Activated CD4-positive, alpha-beta T cell treated with anti-CD3 and anti-CD28 coated beads for 24 hours (primary cell): ENCODE measurements at places on chromosomes 13 and 19.

DNA sequence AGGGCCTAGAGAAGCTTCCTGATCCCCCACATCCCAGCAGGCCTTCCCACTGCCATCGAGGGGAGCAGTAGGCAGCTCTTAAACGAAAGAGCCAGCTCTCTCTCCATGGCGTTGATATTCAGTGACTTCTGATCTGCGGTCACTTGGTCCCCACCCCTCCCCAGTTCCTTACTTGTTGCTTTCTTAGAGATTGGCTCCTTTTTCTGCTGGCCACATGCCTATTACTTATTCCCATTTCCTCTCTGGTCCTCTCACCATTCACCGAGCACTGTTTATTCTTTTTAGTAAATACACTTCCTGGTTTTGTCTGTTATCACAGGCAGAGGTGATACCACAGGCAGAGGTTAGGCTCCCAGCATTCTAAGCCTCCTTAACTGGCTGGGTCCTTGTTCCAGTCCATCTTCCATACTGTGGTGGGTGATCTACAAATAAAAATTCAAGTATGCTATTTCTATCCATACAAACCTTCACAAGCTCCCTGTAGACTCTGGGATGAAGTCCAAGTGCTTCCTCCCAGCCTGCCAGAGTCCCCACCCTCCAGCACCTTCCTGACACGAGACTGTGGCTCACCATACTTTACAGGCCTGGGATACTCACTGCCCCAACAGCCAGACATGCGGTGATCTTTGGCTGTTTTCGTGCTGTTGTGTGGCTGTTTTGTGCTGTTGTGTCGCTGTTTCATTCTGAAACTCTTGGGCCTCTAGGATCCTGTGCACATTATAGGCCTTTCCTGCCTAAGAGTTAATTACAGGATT, 315.9 kb downstream of the ATP8A2 start:
- DNase-seq: no peak

- no peak for DNase-seq
Measured at GRCh38 chr13:47216176-47216822, 319.4 kb upstream of the HTR2A start.

DNA sequence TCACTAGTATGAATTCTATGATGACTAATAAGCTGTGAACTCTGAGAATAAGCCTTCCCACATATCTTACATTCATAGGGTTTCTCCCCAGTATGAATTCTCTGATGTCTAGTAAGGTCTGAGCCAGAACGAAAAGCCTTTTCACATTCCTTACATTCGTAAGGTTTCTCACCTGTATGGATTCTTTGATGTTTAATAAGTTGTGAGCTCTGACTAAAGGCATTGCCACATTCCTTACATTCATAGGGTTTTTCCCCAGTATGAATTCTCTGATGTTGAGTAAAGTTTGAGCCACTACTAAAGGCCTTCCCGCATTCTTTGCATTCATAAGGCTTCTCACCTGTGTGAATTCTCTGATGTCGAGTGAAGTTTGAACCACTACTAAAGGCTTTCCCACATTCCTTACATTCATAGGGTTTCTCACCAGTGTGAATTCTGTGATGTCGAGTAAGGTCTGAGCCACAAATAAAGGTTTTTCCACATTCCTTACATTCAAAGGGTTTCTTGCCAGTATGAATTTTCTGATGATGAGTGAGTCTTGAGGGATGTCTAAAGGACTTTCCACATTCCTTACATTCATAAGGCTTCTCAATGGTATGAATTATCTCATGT, 30.7 kb upstream of the ZFP82 start:
- DNase-seq: no peak

GRCh38 chr19:45363861-45364459, 6.4 kb downstream of the ERCC2 start:
- no peak for DNase-seq

- no peak for DNase-seq
Measured at GRCh38 chr19:50979758-50980157, 4.0 kb downstream of the KLK7 start.

- DNase-seq: no peak
Measured at GRCh38 chr19:40744554-40745401, 5.5 kb downstream of the ACTMAP start.

DNA sequence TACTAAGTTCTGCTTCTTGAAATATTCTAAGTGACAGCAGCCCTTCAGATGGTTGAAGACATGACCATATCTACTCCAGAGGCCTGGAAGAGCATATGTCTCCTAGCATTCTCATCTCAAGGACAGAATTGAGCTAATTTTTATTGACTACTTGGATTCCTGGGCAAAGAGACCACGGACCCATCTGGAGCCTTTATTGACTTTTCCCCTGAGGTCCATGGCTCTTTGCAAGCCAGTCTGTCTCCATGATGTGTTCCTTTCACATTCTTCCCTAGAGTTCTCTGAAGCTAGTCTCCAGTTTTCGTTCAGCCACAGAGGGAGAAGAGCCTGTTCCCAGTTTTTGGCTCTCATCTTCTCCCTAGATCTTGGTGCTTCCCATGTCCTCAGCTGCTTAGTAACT, 202.7 kb downstream of the PCCA start:
- DNase-seq: no peak

DNA sequence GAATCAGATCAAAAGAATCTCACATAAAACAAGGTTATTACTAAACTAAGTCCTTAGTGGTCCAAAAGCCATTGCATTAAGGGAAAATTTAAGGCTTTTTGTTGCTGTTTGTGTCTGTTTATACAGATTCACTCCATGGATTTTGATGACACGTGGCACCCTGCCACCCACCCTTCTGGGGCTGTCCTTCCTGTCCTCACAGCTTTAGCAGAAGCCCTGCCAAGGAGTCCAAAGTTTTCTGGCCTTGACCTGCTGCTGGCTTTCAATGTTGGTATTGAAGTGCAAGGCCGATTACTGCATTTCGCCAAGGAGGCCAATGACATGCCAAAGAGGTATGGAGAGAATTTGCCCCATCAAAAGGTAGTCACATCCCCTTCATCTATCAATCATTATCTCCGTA, 6.9 kb downstream of the ACOD1 start:
- DNase-seq: no peak

- DNase-seq: no peak
Measured at GRCh38 chr19:32933571-32933970, 38.2 kb downstream of the CEP89 start.
